Pancreas (tissue), 10 donors: ENCODE measurements at places on chromosomes 6 and 20. TPM values are rescaled to one million over a fixed set of nuclear protein-coding genes. Genes with fewer than 3 reads are reported as not detected.

DNA sequence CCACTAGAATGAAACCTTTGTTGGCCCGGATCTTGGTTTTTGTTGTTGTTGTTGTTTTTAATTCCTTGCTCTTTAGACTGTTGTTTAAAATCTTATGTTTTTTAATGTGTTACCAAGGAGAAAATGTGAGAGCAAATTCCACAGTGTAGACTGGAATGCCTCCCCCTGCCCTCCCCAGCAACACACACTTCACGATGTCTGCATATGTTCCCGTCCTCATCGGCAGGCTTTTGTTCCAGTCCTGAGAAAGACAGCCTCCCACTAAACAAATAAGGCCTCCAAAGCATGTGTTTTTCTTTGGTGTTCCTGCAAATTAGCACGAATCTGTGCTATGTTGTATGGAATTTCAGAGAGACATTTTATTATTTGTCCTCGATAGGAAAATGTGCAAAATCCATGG is 263.3 kb upstream of the QKI start:
- H3K4me1 ChIP-seq: no peaks in the 10 kb centered on the region
- DNase-seq: no peak
- H3K36me3 ChIP-seq: no peaks in the 10 kb centered on the region
- no peak overlapping the region for H3K4me3 ChIP-seq
- no peaks in the 10 kb centered on the region for H3K27me3 ChIP-seq

- DNase-seq: no peak
- H3K27ac ChIP-seq: no peak overlapping the region
- no peak overlapping the region for H3K4me3 ChIP-seq
- H3K36me3 ChIP-seq: no peaks in the 10 kb centered on the region
- H3K4me1 ChIP-seq: no peaks in the 10 kb centered on the region
- no peaks in the 10 kb centered on the region for H3K27me3 ChIP-seq
Measured at GRCh38 chr6:167766986-167767714, 59.6 kb upstream of the AFDN start.

DNA sequence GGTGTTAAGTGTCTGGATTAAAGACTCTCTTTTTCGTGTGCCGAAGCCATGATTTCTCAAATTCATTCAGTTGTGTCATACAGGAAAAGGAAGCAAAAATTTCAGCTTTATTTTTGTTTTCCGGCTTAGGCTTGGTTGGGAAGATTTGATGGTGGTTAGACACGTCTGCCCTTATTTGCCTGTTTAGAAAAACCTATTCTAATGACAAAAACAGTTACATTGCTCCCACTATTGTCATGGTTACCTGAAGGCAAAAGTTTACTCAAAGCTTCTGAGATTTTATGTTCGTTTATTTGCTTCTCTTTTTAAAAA is 982 bp downstream of the DNAJC5 start:
- peak overlapping the region; percentile 52 for H3K4me3 ChIP-seq
- H3K27ac ChIP-seq: peak overlapping the region; percentile 77
- H3K36me3 ChIP-seq: peaks cover 5% of the 10 kb centered on the region
- no peaks in the 10 kb centered on the region for H3K27me3 ChIP-seq
- no peak for DNase-seq

GJA10 gene
- not detected for total RNA-seq

DNA sequence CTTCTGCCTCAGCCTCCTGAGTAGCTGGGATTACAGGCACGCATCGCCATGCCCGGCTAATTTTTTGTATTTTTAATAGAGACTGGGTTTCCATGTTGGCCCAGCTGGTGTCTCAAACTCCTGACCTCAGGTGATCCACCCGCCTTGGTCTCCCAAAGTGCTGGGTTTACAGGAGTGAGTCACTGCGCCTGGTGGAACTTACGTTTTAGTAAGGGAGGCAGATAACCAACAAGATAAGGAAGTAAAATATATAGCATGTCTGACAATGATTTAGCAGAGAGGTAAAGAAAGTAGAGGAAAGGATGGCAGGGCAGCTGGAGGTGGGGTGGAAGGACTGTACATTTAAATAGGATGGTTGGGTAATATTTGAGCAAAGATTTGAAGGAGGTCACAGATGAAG is 12.8 kb upstream of the MYMX start:
- DNase-seq: no peak
- H3K36me3 ChIP-seq: no peaks in the 10 kb centered on the region
- no peak overlapping the region for H3K4me3 ChIP-seq
- peaks cover 15% of the 10 kb centered on the region for H3K4me1 ChIP-seq

TGIF2 gene
- total RNA-seq: 14.7 TPM

LGSN gene
- total RNA-seq: 0.19 TPM

DNA sequence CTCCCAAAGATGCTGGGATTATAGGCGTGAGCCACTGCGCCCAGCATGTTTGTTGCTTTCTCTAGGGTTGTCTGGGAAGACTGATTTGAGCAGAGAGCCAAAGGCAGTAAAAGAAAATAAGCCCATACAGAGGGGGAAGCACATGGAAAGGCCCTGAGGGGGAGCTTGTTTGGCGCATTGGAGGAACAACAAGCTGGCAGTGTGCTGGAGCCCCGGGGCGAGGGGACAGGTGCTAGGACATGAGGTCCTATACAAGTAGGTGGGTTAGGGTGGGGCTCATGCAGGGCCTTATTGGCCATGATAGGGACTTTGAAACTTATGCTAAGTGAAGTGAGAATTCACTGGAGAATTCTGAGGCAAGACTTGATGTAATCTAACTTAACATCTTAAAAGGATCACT is 35.3 kb downstream of the CD109 start:
- no peak overlapping the region for H3K4me3 ChIP-seq
- H3K27me3 ChIP-seq: no peaks in the 10 kb centered on the region
- no peaks in the 10 kb centered on the region for H3K4me1 ChIP-seq
- no peak for DNase-seq
- H3K36me3 ChIP-seq: no peaks in the 10 kb centered on the region
- no peak overlapping the region for H3K27ac ChIP-seq

- peaks cover 7% of the 10 kb centered on the region for H3K4me1 ChIP-seq
- H3K27me3 ChIP-seq: no peaks in the 10 kb centered on the region
- no peak for DNase-seq
- no peak overlapping the region for H3K4me3 ChIP-seq
- peak overlapping the region; percentile 1 for H3K27ac ChIP-seq
- no peaks in the 10 kb centered on the region for H3K36me3 ChIP-seq
Measured at GRCh38 chr6:118890997-118891790, 2.8 kb upstream of the ASF1A start.

- no peak for DNase-seq
- H3K36me3 ChIP-seq: no peaks in the 10 kb centered on the region
- H3K27me3 ChIP-seq: no peaks in the 10 kb centered on the region
- no peaks in the 10 kb centered on the region for H3K4me1 ChIP-seq
Measured at GRCh38 chr6:109434456-109434855, 6.0 kb downstream of the PPIL6 start.

- no peaks in the 10 kb centered on the region for H3K4me1 ChIP-seq
- H3K36me3 ChIP-seq: no peaks in the 10 kb centered on the region
- DNase-seq: no peak
- no peak overlapping the region for H3K4me3 ChIP-seq
- H3K27me3 ChIP-seq: no peaks in the 10 kb centered on the region
Measured at GRCh38 chr6:111842891-111843290, 30.4 kb downstream of the FYN start.

DNA sequence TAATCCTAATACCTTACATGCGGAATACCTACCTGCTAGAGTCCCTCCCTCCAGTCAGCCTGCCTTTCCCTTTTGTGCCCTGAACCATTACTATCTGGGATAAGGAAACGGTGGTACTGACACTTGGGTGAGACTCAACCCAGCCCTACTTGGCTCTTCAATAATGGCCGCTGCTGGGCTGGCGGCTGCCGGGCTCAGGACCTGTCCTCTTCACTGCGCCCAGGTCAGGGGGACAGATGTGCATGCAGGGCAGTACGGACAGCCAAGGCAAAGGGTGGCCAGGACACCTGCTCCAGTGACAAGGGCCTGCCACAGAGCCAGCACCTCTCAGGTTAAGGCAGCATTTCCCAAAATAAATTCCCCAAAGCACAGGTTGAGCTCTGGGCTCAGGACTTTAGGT is 29.9 kb downstream of the UBE2V1 start:
- no peak for DNase-seq
- H3K36me3 ChIP-seq: no peaks in the 10 kb centered on the region
- no peak overlapping the region for H3K4me3 ChIP-seq
- peaks cover 8% of the 10 kb centered on the region for H3K4me1 ChIP-seq

SNAP25 gene
- total RNA-seq: 4.1 TPM

DNA sequence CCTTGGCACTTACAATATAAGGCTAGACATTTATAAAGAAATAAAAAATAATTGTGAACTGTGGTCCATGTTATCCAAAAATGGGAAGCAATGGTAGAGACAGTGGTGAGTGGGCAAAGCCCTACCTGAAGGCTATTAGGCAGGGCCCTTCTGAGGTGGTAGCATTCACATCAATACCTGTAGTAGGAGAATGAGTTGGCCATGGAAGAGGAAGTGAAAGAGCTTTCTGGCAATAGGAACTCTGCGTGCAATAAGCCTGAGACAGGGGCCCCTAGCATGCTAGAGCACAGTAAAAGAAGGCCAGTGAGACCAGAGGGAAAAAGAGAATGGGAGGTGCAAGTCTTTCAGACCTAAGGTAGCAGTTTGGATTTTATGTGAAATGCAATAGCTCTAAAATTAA is 754.5 kb downstream of the PTPRT start:
- no peaks in the 10 kb centered on the region for H3K36me3 ChIP-seq
- H3K27ac ChIP-seq: no peak overlapping the region
- no peak for DNase-seq
- H3K4me3 ChIP-seq: no peak overlapping the region
- no peaks in the 10 kb centered on the region for H3K4me1 ChIP-seq

DNA sequence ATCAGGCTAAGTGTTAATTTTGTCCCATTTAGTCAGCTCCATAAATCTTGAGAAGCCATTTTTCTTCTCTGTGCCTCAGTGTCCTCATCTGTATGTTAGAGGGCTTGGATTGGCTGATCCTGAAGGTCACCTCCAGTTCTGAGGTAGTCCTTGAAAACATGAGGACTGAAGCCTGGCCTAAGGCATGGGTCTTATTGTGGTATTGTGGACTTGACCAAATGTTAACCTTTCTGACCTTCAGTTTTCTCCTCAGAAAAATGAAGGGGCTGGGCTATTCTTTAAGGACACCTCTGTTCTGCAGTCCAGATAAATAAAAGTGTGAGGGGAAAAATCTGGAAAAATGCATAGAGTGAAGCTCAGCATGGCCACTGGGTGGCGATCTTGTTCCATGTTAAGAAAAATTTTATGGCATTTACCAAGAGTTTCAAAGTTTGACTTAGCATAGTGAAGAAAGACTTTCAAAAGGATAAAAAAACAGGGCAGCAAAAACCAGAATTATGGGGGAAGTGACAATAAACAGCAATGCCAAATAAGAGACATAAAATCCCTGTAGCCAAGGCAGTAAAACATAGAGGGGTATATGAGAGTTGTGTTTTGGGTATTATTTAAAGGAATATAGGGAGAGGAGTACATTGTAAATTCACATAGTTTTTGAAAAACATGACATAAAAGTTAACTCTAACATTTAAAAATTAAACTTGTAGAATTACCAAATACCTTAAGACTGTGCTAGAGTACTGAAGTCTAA is 13.2 kb upstream of the TFB1M start:
- no peaks in the 10 kb centered on the region for H3K27me3 ChIP-seq
- H3K4me1 ChIP-seq: peaks cover 19% of the 10 kb centered on the region
- H3K27ac ChIP-seq: no peak overlapping the region
- DNase-seq: peak; percentile 74
- no peaks in the 10 kb centered on the region for H3K36me3 ChIP-seq

GRCh38 chr20:761418-762381 is 6.6 kb downstream of the SLC52A3 start:
- no peak for DNase-seq
- H3K27ac ChIP-seq: no peak overlapping the region
- no peak overlapping the region for H3K4me3 ChIP-seq
- H3K36me3 ChIP-seq: no peaks in the 10 kb centered on the region
- H3K27me3 ChIP-seq: no peaks in the 10 kb centered on the region

GRCh38 chr6:101090281-101090680 is 209.2 kb upstream of the ASCC3 start:
- DNase-seq: no peak
- no peak overlapping the region for H3K4me3 ChIP-seq
- H3K27me3 ChIP-seq: no peaks in the 10 kb centered on the region
- H3K36me3 ChIP-seq: no peaks in the 10 kb centered on the region

GRCh38 chr6:63389191-63389844 is 69.5 kb upstream of the LGSN start:
- no peaks in the 10 kb centered on the region for H3K4me1 ChIP-seq
- no peak for DNase-seq
- no peak overlapping the region for H3K4me3 ChIP-seq
- H3K27ac ChIP-seq: no peak overlapping the region
- H3K27me3 ChIP-seq: no peaks in the 10 kb centered on the region

SLC17A3 gene
- total RNA-seq: not detected
